ENCODE measurements at places on chromosomes 5 and 9.

DNA sequence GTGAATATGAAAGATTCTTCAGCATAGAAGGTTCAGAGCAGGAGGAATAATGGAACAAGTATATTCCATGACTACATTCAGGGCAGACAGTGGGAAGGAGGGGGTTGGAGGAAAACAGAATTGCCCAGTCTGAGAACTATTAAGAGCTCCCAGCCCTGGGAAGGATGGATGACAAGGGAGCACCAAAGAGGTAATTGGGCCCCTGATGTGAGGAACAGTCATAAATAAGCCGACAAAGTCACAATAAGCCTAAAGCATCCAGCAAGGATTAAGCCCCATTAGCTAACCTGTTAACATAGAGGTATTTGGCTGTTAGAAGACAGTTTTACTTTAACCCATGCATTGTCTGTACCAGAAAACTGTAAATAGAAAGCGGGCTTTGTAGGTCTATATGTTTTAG lies 348.7 kb upstream of the SEMA6A start:
- no peak for DNase-seq

DNA sequence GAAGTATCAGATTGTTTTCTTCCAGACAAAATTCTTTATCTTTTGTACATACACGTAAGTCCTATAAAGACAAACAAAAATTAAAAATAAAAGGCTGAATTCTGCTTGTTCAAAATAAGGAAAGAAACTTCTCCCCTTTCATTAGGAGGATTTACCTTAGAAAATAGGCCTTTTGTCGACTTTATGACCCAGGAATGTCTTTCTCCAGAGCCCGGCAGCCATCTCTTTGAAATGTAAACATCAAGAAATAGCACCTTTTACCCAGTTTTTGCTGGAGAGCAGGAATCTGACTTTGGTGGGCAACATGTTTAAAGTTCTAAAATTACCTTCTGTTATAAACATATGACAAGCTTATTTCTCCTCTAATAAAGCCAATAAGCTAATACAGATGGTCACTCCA lies 373.0 kb upstream of the FTMT start:
- DNase-seq: no peak

DNA sequence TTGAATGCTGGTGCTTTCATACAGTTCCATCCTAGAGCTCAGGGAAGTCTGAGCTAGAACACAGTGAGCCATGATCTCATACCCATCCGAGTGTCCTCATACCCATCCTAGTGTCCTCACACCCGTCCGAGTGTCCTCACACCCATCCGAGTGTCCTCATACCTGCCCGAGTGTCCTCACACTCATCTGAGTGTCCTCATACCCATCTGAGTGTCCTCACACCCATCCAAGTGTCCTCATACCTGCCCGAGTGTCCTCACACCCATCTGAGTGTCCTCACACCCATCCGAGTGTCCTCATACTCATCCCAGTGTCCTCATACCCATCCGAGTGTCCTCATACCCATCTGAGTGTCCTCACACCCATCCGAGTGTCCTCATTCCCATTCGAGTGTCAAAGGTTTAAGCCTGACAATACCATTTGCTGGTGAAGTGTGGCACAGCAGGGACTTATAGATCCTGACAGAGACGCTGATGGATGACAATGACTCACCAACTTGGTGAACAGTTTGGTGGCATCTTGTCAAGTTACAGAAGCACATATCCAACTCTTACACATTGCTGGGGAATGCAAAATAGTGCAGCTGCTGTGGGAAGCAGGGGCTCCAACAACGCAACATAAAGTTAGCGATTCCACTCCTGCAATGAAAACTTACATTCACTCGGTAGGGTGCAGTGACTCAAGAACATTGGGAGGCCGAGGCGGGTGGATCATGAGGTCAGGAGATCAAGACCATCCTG lies 77.0 kb upstream of the COL5A1 start:
- no peak for DNase-seq

GRCh38 chr9:77063645-77064285 lies 44.3 kb downstream of the FOXB2 start:
- DNase-seq: no peak

- DNase-seq: no peak
Measured at GRCh38 chr5:78638973-78639669, 9.5 kb downstream of the LHFPL2 start.

DNA sequence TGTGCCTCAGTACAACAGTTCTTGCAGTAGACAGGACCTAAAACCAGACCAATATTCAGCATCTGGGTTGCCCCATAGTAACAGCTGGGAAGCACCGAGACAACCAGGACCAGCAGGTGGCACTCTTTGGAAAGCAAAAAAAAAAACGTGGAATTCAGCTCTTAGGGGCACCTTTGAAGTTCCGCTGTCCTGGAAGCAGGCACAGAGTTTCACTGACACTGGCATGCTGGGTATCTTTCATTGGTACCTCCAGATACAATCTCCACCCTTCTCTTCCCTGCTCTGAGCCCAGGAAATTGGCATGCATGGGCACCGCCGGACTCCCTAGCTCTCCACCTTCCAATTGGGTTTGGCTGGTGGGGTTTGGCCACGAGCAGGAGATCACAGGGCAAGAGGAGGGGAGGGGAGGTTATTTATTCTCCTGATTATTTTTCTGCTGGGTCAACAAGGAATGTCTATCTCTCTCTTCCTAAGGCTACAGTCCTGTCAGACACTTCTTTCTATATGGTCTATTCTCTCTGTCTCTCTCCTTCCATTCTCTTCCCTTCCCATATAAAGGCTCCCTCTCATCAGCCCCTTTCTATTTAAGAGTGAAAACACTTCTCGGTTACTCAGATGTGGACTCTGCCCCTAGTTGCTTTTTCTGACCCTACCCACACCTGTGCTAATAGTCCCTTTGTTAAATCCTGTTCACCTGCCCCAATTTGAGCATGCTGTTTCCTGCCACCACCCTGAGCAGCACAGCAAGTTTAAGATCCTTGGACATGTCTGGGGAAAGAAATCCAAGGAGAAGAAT lies 1.9 kb upstream of the IDNK start:
- DNase-seq: peak; percentile 57

DNA sequence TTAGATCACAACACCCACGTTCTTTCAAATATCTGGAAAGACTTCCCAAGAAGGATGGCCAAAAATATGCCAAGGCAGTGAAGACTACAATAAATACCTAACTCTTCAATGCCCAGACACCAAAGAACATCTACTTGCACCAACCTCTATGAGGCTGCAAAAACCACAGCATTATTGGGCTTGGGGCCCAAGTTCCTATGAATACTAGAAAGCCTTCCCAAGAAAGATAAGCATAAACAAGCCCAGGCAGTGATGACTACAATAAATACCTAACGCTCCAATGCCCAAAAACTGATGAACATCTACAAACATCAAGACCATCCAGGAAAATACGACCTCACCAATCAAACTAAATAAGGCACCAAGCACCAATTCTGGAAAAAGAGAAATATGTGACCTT lies 41.3 kb downstream of the AP3B1 start:
- no peak for DNase-seq

DNA sequence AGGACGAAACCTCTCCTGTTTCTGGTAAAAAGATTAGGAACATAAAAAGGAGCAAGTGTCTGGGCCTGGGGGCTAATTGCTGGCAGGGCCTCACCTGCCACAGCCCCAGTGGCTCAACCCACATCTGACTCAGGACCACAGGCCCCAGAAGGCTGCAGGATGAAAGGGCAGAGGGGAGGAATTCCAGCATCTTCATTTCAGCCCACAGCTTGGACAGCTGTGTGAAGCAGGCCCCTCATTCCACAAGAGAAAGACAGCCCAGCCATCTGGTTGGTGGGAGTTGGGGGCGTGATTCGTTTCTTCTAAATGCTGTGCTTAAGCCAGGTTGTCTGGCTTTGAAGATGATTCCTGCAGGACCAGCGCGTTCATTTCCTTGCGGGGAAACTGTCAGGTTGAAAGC lies 29.1 kb downstream of the NKX2-5 start:
- DNase-seq: no peak

- no peak for DNase-seq
Measured at GRCh38 chr9:109586993-109587392, 88.9 kb upstream of the PTPN3 start.

- peak; percentile 68 for DNase-seq
Measured at GRCh38 chr5:143775258-143775657, 36.7 kb upstream of the HMHB1 start.

GRCh38 chr5:37615184-37615583 lies 224.7 kb downstream of the GDNF start:
- no peak for DNase-seq

- no peak for DNase-seq
Measured at GRCh38 chr5:144307736-144308135, 137.1 kb downstream of the KCTD16 start.

DNA sequence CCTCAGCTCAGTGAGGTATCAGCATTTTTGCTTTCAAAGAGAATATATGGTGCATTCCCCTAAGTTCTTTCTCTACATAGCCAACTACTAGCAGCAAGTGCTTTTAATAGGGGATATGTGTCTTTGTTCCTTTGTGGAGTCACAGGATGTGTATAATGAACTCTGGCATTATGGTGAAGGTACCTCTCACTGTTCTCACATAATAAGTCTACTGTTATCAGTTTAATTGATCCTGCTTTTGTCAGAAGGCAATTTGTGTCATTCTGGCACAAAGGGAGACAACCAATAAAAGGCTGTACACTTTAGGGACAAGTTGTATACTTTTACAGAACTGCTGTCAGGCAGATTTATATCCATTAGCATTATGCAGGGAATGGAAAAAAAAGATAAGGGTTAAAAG lies 531.4 kb upstream of the RIOK2 start:
- no peak for DNase-seq

DNA sequence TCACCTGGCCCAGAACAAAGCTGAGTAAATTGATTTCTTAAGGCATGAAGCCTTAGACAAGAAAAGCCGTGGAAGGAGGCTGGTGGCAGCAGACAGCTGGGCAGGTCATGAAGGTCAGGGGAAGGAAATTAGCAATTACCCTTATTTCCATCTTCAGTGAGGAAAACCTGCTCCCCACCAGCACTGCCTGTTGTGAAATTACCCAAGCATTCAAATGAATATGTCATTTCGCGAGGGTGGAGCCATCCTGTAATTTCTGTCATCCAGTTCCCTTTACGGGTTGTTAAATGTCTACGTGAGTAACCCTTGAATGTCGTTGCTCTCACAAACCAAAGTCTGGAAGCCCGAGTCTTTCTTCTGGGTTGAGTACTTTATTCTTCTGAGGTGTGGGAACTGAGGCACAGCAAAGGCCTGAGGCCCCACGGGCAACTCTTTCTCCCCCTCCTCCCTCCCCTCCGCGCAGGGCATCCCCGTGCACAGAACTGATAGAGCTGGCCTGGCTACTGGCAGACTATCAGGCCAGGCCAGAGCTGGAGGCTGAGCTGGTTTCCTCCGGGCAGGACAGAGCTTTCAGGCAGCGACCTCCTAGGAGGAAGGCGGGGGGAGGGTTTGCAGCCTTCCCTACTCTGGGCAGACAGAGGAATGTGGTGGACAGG lies 22.0 kb upstream of the AK3 start:
- DNase-seq: peak; percentile 90

DNA sequence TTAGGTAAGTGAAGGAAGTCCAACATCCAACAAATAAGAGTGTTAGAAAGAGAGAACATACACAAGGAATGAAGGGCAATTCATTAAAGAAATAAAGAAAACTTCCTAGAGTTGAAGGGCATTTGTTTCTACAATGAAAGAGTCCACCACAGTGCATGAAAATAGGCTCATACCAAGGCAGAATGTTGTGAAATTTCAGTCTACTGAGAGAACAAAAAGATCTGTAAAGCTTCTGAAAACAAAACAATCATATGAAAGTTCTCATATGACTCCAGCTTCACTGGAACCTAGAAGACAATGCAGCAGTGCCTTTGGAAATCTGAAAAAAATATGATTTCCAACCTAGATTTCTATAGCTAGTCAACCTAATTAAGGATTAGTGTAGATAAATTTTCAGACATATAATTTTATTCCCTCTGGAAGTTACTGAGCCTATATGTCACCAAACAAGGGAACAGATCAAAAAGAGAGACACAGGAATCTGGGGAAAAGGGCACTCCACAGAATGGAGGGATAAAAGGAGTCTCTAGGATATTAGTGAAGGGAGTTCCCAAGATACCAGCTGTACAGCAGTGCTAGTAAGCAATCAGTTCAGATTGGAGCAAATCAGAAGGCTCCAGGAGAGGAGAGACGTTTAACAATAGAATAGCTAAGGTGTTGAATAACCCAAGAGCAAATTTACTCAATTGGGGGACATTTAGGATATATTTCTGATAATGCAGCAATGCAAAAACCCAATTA lies 5.8 kb downstream of the C5orf58 start:
- no peak for DNase-seq

GRCh38 chr9:26129217-26129616 lies 451.0 kb upstream of the TUSC1 start:
- DNase-seq: no peak

DNA sequence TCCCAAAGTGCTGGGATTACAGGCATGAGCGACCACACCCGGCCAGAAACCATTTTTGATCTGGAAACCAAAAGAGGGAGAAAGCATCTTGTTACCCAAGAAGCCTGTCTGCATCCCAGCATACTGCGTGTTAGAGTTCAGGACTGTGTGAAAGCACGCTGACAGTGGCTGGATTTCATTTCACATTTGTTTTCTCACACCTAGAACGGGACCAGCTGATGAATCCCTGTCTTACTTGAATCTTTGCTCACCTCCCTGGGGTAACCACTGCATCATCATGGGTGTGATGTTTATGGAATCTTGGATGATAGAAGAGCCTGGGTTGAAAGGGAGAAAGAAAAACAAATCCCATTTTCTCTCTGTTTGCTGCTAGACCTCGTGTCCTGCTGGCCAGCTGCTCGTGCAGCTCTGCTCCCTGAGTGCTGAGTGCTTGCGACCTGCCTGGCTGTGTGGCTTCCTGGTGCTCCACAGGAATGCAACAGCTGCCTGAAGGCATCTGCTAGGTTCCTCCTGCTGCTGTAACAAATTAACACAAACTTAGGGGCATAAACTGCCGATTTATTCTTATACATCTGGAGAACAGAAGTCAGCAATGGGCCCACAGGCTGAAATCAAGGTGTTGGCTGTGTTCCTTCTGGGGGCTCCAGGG lies 378.3 kb upstream of the DAP start:
- DNase-seq: no peak

- DNase-seq: no peak
Measured at GRCh38 chr9:114181607-114182409, 26.5 kb downstream of the COL27A1 start.

DNA sequence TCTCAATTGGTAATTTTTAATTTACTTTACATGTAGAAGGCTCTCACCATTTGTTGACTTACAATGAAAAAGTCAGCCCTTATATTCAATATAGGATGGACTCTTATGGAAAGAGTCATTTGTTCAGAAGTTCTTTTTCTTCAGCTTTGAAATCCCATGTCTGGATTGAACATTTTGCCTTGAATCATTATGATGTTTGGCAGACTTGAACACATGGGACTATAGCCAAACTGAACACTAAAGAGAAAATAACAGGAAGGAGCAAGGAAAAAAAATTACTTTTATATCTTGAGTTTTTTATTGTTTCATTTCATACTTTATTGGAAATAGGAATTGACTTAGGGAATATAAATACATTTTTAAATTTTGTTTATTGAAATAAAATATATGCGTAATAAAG lies 1503.0 kb downstream of the EFNA5 start:
- no peak for DNase-seq

GRCh38 chr5:73418244-73418691 lies 30.3 kb downstream of the FOXD1 start:
- DNase-seq: no peak

- DNase-seq: no peak
Measured at GRCh38 chr9:69961843-69962242, 81.8 kb upstream of the MAMDC2 start.
